ENCODE measurements at places on chromosomes 7 and 10.
A peak's percentile ranks its signal among the peaks of the same experiment; 100 is the strongest.

DNA sequence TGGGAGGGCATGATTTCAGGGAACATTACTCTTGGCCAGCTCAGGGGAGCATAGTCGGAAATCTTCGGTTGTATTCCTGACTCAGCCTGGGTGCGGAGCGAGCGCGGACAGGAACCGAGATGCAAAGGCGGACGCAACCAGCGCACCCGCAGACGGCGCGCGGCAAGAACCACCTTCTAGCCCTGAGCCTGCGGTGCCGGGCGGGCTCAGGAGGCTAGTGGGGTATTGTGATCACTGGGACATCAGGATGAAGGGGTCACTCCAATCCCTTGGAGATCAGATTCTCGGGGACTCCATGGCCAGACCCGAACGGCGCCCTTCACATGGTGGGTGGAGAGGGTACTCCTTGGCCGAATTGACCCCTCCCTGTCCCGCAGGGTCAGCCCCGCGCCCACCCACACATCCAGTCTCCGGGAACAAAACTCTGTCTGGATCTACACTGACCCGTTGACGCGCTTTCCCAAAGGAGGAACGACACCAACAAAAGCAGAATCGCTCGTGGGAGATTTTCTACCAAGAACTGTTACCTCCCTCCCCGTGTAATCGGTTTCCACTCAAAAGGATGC is 730.5 kb downstream of the ZWINT start:
- DNase-seq: no peak

DNA sequence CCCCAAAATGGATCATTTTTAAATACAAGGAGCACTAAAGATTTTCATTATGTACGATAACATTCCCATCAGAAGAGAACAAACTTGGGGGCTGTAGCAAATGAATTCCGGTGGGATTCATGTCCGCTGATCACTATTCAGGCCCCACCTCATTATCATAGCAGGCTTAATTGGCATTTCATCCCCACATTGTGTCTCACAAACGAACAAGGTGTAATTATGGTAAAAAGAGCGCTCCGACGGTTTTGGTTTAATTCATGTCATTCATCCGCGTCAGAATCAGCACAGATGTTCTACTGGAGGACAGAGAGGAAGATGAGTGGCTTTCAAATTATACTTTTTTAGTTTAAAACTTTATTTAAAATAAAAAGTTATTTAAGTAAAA is 124.7 kb downstream of the MAD1L1 start:
- no peak for DNase-seq

DNA sequence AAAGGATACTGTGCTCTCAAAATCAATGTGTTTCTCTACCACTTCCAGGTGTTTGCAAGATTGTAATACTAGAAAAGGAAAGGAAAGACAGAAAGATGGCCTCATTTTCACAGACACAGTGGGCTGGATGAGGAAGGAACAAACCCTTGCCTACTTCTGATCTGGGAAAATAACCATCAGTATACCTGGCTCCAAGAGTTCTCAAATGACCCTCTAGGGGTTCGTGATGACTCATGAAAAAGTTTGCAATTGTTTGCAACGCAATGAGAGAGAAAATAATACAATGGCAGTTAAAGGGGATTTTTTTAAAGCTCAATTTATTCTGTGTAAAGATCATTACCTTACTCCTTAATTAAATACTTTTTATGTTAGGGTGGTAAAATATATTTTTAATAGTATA is 197.6 kb upstream of the INHBA start:
- no peak for DNase-seq

DNA sequence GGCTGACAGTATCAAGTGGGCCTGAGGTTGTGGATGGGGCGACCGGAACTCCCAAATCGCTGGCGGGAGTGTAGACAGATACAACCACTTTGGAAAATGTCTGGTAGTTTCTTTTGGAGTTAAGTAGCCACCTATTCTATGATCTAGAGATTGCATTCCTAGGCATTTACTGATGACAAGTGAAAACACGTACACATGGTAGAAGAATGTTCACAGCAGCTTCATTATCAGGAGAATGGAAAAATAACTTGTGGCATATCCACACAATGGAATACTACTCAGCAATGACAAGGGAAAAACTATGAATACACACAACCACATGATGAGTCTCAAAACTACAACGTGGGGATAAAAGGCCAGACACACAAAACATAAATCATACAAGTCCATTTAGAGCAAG is 146.0 kb downstream of the MYOF start:
- DNase-seq: no peak

- no peak for DNase-seq
Measured at GRCh38 chr7:100538348-100538653, 702 bp upstream of the AGFG2 start.

DNA sequence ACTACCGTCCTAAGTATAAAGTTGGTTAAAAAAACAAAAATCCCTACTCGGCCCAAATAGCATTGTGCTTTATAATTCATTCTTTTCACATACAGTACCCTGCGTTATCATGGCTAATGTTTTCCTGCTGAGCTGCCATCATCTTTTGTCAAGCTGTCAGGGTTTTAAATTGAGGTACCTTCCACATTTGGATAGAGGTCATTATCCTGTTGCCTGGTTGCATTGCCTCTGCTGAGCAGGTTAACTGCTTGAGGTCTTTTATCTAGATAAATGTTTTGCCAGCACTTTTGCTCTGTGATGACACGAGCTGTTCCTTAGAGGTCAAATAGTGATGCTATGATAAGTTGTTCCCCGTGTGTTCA is 94.4 kb upstream of the FZD1 start:
- no peak for DNase-seq

- DNase-seq: no peak
Measured at GRCh38 chr7:3497796-3498195, 196.7 kb downstream of the SDK1 start.

GRCh38 chr7:141243368-141243767 is 169.5 kb downstream of the TMEM178B start:
- no peak for DNase-seq

DNA sequence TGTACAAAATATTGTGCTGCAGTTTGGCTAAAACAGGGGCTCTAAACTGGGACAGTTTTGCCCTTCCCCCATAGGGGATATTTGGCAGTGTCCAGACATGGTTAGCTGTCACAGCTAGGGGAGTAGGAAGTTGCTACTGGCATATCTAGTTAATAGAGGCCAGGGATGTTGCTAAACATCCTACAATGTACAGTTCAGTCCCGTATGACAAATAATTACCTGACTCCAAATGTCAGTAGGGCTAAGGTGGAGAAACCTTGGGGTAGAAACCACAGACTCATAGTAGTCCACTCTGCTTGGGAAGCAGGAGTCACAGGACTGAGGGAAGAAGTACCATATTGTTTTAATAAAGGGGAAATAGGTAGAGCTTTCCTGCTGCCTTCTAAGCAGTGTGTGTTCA is 39.8 kb downstream of the WBP1L start:
- DNase-seq: no peak

DNA sequence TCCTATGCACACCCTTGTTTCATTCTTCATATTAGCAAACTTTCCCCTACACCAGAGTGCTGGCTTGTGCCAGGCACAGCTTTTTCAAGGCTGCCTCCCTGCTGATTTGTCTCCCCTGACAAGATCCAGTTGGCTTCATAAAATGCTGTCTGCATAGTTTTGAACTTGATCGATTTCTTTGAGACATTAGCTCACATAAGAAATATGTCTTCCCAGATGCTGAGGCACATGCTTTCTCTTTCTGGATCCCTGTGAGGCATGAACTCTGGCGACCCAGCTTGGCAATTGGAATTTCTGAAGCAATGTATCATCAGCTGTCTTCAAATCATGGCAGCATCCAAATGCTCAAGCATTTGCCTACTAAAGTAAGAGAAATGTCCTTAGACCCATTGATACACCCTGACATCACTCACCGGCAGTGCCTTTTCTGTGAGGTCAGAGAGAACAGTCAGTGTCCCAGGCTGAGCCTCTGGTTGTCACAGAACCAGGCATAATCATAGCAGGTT is 616.4 kb upstream of the GHITM start:
- no peak for DNase-seq

DNA sequence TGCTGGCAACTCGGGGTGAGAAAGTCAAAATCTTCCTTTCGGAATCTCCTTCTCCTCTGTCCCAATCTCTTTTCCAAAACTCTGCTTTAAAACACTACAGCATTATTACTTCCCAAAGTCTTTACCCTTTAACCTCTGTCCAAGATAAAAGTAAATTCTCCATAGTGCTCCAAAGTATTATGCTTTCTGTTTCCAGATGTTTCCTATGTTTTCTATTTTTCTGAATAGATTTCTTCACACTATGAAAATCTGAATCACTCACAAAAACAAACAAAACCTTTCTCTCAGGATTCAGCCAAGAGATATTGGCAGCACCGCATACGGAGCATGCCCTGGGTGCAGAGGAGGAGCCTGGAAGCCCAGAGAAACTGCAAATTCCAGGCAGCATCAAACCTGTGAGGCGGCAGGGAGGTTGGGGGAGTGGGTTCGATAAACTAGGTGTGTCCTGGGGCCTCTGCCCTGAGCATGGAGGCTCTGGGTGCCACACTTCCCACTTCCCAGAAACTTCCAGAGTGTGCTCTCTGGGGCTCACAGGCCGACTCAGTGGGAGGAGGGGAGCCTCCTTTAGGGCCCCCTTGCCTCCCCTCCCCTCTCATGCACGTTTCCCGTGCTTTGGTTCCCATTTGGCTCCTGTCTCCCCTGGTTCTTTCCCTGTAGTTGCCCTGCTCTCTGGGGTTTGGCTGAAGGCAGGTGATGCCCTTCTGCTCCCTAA is 35.6 kb downstream of the VIPR2 start:
- no peak for DNase-seq

GRCh38 chr10:5960070-5960972 is 17.0 kb downstream of the IL15RA start:
- no peak for DNase-seq

GRCh38 chr7:146876411-146876810 is 759.8 kb downstream of the CNTNAP2 start:
- DNase-seq: no peak

DNA sequence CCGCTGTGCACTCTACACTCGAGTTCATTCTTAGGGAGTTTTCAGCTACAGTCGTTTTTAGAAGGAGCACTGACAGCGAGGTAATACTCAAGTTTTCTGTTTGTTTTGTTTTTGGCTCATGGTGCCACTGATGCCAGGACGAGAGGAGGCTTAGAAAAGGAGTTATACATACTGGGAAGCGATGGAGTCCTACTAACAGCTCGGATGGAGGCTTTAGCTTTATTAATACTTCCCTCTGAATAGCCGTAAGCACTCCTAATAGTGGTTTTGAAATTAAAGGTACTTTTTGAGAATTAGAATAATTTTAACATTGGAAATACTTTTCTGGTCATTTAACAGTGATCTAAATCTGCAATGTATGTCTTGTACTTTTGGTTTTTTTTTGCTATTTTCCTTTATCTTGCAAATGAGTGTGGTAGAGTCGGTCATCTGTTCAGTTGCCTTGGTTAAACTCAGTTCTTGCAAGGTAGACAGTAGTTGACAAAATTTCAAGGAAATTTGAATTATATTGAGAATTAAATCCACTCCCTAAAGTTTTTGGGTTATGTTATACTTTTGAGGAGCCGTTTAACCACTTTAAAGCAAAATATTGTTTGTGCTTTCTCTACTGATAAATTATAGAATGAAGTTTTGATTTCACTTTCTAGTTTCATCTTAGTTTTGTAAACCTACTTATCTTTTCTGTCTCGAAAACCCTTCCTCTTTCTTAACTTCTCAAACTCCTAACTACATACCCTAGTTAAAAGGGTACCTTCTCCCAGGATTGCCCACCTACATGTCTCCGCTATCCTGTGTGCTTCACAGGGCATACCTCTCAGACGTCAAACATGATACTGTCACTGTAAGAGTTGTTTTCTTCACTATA is 1.5 kb downstream of the HBP1 start:
- no peak for DNase-seq

- no peak for DNase-seq
Measured at GRCh38 chr7:24434972-24435371, 138.3 kb upstream of the PALS2 start.

DNA sequence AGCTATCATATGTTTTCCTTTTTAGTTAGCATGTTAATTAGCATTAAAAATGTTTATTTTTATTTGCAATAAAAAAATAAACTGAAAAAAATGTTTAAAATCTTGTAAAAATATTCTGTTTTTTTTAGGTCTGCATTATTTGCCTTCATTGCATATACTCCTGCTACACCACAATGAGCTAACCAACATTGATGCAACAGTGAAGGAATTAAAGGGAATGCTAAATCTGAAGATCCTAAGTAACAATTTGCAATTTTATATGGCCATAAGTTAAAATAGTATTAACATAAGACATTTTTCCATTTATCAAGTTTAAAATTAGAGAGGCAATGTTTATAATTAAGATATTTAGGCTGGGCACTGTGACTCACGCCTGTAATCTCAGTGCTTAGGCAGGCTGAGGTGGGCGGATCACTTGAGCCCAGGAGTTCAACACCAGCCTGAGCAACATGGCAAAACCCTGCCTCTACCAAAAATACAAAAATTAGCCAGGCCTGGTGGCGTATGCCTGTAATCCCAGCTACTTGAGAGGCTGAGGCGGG is 32.2 kb downstream of the LRRC72 start:
- DNase-seq: no peak

- no peak for DNase-seq
Measured at GRCh38 chr10:26844396-26844975, 16.3 kb downstream of the ABI1 start.

GRCh38 chr7:137703291-137704010 is 143.3 kb downstream of the DGKI start:
- DNase-seq: peak; percentile 15

DNA sequence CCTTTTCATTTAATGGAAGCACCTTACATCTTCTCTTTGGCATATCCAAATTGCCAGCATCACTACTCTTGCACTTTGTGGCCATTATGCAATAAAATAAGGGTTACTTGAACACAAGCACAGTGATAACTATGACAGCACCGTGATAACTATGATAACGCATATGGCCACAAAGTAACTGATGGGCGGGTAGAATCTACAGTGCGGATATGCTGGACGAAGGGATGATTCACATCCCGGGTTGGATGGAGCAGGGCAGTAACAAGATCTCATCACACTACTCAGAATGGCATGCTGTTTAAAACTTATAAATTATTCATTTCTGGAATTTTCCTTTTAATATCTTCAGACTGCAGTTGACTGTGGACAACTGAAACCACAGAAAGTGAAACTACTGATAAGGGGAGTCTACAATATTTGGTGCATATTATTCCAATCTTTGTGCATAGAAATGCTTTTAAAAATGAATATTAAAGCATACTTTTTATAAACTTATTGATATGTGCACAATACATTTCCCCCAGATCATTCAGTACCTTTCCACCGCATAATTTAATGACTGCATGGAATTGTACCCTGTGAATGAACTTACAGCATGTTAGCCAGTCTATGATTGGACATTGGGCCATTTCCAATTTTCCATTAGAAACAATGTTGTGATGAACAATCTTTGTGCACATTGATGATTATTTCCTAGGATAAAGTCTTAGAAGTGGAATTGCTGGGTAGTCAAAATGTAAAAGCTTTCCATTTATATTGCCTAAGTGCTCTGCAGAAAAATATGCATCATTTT is 136.4 kb downstream of the WNT2 start:
- DNase-seq: no peak
